ENCODE measurements at places on chromosomes 2 and 18.

- no peak for DNase-seq
Measured at GRCh38 chr2:148667113-148667836, 22.7 kb downstream of the EPC2 start.

- DNase-seq: no peak
Measured at GRCh38 chr2:224922142-224922727, 120.0 kb downstream of the DOCK10 start.

GRCh38 chr2:198762441-198762840, 695.3 kb downstream of the SATB2 start:
- no peak for DNase-seq

GRCh38 chr2:165629776-165630175, 160.3 kb downstream of the CSRNP3 start:
- no peak for DNase-seq

DNA sequence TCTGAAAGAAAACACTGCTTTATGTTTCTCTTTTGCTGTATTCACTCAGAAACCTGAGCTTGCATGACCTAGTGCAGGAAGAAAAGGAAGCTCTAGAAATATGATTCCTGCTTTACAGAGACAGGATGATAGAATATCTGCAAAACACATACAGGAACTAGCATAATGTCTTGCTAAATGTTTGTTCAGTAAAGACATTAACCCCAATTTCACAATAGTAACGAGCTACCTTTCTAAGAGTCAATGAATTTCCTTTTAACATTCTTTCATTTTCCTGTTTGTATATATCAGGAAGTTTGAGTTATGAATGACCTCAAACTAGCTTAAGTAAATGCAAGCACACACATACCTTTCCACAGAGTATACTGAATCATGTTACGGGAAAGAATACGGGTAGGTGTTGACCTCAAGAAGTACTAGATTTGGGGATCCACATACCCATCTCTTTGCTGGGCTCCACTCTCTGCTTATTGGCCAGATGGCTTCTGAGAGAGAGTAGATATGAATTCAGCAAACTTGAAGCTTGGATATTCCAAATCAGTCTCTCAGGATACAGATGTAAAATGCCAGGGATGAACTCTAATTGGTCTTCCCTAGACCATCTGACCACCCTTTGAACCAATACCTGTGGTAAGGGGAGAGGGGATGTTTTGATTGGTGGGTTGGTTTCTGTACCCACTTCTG, 18.2 kb upstream of the ACSL3 start:
- no peak for DNase-seq

GRCh38 chr2:240247868-240248720, 107.6 kb upstream of the OTOS start:
- no peak for DNase-seq

GRCh38 chr2:459931-460330, 172.0 kb upstream of the ALKAL2 start:
- DNase-seq: no peak

- DNase-seq: no peak
Measured at GRCh38 chr2:138724729-138725459, 55.3 kb downstream of the NXPH2 start.

- no peak for DNase-seq
Measured at GRCh38 chr2:88190808-88191721, 20.9 kb downstream of the THNSL2 start.

DNA sequence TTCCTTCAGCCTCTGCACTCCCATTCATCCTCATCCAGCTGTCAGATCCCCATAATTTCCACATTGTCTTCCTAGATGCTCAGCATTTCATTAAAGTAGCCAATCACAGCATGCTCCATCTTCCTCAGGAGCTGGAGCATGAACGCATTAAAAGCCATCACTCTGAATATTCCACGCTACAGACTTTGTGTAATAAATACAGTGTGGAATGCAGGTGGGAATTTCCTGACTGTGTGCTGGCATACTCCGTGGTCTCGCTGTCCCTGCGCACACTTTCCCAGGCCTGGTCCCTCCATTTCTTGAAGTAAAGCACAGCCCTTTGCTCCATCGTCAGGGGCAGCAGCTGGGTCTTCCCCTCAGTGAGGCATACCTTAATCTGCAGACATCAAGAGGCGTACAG, 123.7 kb upstream of the NCK2 start:
- DNase-seq: no peak

DNA sequence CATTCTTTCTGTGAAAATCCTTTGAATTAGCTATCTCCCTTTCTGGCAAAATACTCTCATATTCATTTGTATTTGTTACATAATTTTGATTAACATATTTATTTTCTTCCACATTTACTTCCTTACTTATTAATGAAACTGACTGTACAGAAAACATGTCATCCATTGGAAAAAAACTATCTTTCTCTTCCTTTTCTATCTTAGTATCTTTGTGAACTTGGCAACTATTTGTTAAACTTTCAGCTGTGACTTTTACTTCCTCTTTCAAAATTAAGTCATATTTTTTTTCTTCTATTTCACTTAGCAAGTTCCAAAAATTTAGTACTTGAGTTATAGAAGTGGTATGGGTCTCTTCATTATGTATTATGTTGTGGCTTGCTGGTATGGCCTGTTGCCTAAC, 2.6 kb downstream of the RAD51AP2 start:
- DNase-seq: no peak

GRCh38 chr18:45755934-45756333, 32.0 kb downstream of the SLC14A1 start:
- DNase-seq: no peak

DNA sequence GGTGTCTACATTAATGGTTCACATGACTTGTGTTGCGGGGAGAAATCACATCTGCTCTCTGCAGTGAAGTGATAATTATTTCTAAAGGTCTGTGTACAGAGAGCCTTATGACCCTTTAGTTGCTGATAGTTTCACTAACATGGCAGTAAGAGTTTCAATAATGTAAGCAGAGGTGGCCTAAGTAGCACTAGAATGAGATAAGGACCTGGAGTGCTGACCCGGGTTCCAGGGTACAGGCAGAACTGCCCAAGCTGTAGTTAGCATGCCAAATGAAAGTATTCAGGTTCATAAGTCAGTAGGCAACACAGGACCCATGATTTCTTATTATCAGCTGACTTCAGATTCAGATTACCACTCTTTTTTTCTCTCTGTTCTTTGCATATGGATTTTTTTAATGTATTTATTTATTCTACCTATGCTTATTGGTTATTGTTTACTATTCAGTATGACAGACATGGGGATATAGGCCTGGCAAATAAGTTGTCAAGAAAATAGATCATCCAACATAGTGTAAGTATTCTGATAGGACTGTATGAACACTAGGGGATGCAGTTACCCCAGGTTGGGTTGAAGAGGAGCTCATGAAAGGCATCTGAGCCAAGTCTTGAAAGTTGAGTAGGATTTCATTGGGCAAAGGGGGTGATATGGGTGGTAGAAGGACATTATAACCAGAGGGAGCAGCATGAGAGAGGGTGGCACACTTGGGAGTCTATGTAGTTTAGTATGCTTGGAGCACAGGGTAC, 105.2 kb downstream of the CCDC85A start:
- no peak for DNase-seq

DNA sequence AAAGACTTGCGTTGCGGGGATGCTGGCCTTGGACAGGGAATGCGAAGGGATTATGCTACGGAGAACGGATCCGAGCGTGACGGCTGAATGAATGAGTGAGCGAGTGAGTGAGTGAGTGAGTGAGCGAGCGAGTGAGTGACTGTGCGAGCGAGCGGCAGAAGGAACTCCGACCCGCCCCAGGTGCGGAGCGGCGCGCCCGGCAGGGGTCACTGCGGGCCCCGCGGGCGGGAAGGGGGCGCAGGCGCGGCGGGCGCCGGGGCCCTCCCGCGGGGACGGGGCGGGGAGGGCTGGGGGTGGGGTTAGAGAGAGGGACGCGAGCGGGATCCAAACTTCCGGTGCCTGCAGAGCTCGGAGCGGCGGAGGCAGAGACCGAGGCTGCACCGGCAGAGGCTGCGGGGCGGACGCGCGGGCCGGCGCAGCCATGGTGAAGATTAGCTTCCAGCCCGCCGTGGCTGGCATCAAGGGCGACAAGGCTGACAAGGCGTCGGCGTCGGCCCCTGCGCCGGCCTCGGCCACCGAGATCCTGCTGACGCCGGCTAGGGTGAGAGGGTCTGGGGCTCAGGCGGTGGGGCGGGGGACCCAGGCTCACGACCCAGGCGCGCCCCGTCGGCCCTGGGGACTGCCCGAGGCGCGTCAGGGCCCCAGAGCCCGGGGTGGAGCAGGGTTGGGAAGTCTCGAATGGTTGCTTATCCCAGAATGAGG, at the start of gene ITM2C:
Gene ITM2C (plus strand): TSS at position 338 of the 702 bp plus-strand sequence. CDS start 84 bp downstream, at position 422.
- peak; percentile 67 for DNase-seq

DNA sequence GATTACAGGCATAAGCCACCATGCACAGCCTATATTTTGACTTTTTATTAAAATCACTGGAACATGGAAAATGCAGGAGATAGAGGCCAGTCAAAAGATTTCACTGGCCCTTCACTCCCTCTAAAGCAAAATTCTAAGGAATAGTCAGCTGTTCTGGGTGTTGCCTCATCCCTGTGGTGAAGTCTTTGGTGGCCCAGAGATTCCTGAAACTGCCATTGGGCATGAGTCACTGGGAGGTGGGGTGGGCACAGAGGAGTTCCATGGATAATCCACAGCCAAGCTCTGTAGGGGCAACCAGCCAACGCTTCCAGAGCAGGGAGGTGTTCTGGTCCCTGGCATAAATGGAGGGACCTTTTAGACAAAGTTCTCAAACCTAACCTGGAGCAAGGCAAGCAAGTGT, 89.7 kb upstream of the TTC39C start:
- DNase-seq: no peak

- no peak for DNase-seq
Measured at GRCh38 chr2:107398683-107399082, 428.0 kb upstream of the RGPD4 start.

DNA sequence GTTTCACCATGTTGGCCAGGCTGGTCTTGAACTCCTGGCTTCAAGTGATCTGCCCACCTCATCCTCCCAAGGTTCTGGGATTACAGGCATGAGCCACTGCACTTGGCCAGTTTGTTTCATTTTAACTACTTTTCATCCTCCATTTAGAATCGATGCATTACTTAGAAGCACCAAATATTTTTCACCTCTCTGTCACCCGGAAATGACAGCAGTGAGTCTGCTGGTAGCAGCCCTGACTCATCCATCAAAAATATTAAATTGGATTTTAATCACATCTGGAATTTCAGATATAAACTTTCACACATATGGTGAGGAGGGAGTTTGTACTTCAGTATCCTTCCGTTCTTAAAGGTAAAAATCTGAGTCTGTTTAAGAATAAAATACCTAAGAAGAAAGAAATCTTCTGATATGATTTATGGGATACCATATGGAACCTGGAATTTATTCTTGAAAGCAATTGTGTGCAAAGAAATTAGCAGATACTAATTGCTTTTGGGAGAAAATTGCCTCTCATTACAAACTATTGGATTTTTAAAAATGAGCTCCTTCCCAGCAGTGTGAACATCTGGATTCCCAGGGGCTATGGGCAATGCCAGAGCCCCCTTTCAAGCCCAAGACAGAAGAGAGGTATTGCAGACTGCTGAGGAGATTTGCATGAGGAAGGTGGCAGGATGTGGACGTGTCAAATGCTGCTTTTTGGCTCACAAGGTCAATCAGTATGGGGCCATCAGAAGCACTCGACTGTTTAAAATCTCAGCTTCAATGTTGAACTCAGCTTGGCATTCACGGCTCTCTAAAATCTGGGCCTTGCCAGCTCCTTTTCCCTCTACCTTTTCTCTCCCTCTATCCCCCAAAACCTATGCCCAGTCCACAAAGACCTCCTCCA, 279.5 kb upstream of the SIX2 start:
- DNase-seq: no peak

DNA sequence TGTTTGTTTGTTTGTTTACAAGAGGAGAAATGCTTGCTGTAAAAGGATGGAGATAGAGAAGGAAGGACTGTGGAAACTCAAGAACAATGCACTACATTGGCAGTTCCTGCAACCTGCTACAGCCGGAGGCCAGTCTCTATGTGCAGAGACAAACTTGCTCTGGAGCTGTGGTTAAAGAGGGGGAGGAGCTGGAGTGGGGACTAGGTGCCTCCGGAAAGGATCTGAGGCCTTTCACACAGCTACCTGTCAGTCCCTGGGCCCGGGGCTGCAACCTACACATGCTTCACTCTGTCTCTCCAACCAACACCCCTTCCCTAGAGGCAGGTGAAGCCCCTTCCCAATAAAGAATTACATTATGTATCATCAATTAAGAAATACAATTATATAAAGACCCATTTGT, 1234.0 kb upstream of the ZEB2 start:
- DNase-seq: no peak

DNA sequence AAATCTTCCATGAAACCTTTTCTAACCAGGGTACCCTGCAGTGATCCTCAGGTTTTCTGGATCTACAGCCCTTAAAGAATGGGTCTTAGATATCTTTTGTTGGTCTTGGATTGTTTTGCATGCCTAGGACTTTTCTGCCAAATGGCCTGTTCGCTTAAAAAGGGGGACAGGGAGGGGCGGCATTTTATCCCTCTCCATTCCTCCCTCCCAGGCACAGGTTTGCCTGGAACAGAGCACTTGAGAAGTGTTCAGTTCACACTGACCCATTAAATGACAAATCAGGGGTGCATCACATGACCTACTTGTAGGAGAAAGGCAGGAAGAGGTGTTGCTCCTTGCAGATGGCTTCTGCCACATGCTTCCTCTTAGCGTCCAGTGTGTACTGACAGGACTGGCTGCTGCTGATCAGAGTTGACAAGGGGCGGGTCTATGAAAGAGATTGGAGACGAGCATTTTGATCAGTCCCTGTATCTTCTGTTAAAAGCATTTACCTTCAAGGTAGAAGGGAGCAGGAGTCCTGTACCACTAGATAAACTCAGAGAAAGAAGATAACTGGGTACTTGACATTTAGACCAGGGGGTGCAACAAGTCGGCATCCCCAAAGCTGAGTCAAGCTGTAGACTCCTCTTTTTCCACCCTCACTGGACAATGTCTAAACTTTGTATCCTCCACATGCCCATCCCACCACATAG, 8.4 kb downstream of the APOB start:
- DNase-seq: no peak

DNA sequence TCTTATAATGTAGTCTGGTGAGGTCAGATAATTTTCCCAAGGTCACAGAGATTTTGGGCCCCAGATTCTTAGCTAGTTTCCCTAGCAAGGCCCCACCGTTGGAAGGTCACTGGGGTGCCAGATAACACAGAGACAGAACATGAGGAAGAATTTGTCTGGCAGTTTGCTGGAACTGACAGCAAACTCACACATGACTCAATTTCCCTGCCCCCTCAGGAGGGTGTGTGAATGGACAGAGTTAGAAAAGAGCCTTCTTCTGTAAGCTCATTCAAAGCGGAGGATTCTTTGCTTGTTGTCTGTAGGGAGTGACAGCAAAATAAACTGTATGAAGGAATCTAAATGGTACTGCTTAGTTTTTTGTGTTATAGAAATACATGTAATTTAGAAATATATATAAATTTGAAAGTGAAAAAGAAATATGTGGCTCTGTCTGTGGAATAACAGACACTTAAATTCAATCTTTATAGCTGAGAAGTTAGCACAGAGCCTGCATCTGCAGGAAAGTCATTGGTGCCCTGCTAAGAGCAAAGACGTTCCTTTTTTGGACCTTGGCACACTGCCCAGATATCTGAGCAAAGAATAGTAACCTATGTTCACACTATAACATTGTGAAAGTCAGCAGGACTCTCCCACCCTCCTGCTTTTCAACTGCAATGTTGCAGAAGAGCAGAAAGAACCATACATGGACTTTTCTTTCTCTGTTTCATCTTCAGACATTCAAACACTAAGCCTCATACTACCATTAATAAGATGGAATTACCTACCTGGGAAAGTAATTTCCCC, 2.1 kb downstream of the MDH1 start:
- no peak for DNase-seq

- DNase-seq: no peak
Measured at GRCh38 chr2:80489717-80490116, 185.2 kb upstream of the LRRTM1 start.

Measured in stimulated activated CD4-positive, alpha-beta T cell treated with anti-CD3 and anti-CD28 coated beads, Interleukin-12 subunit alpha, Interleukin-12 subunit beta, amount 100 ng/mL, for 24 hours (primary cell).